ENCODE measurements at places on chromosomes 5 and 9.
A peak's percentile ranks its signal among the peaks of the same experiment; 100 is the strongest.

GRCh38 chr5:116276952-116277351 lies 192.1 kb downstream of the COMMD10 start:
- no peak for DNase-seq

GRCh38 chr9:70420441-70421271 lies 6.2 kb upstream of the KLF9 start:
- peak; percentile 90 for DNase-seq

- no peak for DNase-seq
These were observed 482.9 kb downstream of the TMEM38B start for GRCh38 chr9:106177216-106177615.

DNA sequence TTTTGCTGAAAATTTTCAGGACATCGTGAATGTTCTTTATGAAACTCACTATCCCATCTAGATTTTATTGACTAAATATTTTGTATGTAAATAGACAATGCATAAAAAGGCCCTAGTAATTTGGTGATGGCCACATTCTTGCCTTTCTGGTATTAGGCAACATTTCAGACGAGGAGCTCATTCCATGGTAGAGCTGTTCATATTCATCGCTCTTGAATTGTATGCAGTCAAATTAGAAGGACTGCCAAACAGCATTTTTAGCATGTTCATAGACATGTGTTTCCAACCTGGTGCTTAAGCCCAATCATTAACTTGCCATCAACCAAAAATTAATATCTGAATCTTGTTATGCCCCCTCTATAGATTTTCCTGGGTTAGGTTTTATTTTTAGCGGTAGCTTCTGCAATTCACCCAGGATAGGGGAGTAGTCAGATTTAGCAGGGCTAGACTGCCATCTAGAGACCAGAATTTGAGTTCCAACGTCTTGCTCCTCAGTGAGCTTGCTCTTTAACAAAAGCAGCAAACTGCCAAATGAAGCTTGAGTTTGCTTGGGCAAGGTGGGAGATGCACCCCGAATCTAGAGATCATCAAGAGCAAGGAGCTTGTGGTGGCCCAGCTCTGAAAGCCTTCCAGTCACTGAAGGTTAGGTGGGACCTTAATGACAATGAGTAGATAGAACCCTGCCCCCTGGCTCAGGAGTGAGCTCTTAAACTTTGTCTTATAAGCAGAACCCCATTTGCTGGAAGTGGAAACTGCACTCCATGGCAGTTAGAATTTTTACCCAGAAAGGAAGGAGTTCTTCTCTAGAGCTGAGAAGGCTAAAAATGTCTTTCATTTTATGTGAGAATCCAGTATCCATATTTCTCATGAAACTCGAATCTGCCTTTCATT lies 456.2 kb downstream of the RASEF start:
- no peak for DNase-seq

DNA sequence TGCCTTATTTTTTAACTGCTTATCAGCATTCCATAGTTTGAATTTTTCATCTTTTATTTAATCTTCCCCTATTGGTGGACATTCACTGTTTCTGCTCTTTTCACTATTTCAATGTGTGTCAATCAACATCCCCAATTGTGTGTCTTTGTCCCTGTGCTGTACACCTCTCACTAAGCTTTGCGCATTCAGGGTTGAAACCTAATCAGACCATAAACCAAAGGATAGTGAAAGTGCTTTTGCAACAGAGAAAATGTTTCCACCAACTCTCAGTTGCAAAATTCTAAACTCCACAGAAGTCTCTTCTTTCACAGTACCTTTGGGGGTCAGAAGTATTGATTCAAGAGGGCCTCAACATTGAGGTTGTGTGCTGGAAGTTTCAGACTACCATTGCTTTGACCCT lies 127.1 kb upstream of the SAP30L start:
- no peak for DNase-seq

GRCh38 chr9:124782661-124783574 lies 6.0 kb downstream of the OLFML2A start:
- no peak for DNase-seq
